Activated CD4-positive, alpha-beta T cell treated with anti-CD3 and anti-CD28 coated beads for 36 hours (primary cell): ENCODE measurements at places on chromosomes 6 and 20. TPM values are rescaled to one million over a fixed set of nuclear protein-coding genes. Genes with fewer than 3 reads are reported as not detected.
A peak's percentile ranks its signal among the peaks of the same experiment; 100 is the strongest.

GRCh38 chr6:20770773-20771172 lies 236.5 kb downstream of the CDKAL1 start:
- no peaks in the 10 kb centered on the region for H3K27me3 ChIP-seq
- H3K27ac ChIP-seq: no peak overlapping the region
- H3K36me3 ChIP-seq: peaks cover 11% of the 10 kb centered on the region
- no peak for DNase-seq
- H3K4me3 ChIP-seq: no peak overlapping the region

DNA sequence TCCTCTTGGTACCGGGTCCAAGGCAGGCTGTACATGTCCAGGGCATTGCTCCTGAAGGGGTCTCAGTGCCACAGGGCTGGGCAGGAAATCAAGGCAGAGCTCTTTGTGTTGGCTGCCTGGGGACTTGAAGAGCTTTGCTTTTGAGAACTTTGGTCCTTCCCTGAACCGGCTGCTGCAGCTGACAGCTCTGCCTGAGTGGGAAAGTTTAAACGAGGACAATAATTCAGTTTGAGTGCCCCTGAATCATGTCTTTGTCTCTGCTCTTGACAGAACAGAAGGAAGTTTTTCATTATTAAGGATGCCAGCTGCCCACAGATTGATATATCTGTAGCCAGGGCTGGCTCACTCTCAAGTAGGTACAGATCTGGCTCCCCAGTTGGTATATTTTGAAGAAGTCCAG lies 56.1 kb downstream of the ANKRD6 start:
- H3K27me3 ChIP-seq: no peaks in the 10 kb centered on the region
- H3K36me3 ChIP-seq: no peaks in the 10 kb centered on the region
- no peak for DNase-seq
- H3K27ac ChIP-seq: no peak overlapping the region
- no peak overlapping the region for H3K4me3 ChIP-seq
- no peaks in the 10 kb centered on the region for H3K4me1 ChIP-seq

GRCh38 chr6:44356487-44356886 lies 14.0 kb downstream of the SPATS1 start:
- no peak overlapping the region for H3K4me3 ChIP-seq
- H3K27ac ChIP-seq: no peak overlapping the region
- H3K36me3 ChIP-seq: no peaks in the 10 kb centered on the region
- H3K27me3 ChIP-seq: peaks cover 8% of the 10 kb centered on the region
- no peak for DNase-seq
- H3K4me1 ChIP-seq: no peaks in the 10 kb centered on the region

- peaks cover 33% of the 10 kb centered on the region for H3K4me1 ChIP-seq
- DNase-seq: no peak
- H3K4me3 ChIP-seq: peak overlapping the region; percentile 93
- peak overlapping the region; percentile 96 for H3K27ac ChIP-seq
- no peaks in the 10 kb centered on the region for H3K27me3 ChIP-seq
- peaks cover 33% of the 10 kb centered on the region for H3K36me3 ChIP-seq
These were observed 657 bp upstream of the LTV1 start for GRCh38 chr6:143842461-143842901.

GRCh38 chr20:58094160-58094559 lies 134.3 kb downstream of the ANKRD60 start:
- no peaks in the 10 kb centered on the region for H3K4me1 ChIP-seq
- H3K36me3 ChIP-seq: no peaks in the 10 kb centered on the region
- DNase-seq: no peak
- H3K27ac ChIP-seq: no peak overlapping the region
- H3K4me3 ChIP-seq: no peak overlapping the region
- peaks cover 20% of the 10 kb centered on the region for H3K27me3 ChIP-seq

- no peak overlapping the region for H3K4me3 ChIP-seq
- no peaks in the 10 kb centered on the region for H3K27me3 ChIP-seq
- no peaks in the 10 kb centered on the region for H3K36me3 ChIP-seq
- no peak overlapping the region for H3K27ac ChIP-seq
- DNase-seq: no peak
These were observed 485.4 kb upstream of the MANEA start for GRCh38 chr6:95091823-95092436.

DNA sequence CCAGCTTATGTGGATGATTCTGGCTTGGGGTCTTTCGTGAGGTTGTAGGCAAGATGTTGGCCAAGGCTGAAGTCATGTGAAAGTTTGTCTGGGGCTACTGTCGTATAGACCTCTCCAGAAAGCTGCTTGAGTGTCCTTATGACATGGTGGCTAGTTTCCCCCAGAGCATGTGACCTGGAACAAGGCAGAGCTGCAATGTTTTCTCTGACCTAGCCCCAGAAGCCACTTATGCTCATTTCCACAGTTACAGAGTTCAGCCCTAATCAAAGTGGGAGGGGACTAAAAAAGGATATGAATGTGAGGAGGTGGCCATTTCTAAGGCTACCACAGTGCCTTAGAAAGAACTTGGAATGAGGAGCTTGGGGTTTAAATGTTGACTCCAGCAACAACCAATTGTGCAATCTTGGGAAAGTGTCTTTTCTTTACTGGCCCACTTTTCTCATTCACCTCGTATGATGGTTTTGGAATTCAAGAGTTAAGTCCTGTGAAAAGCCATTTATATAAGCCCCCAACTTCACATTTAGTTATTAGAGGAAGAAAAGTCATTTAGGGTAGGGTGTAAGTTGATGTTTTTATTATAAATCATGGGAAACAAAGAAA lies 5.9 kb upstream of the ASXL1 start:
- no peak overlapping the region for H3K27ac ChIP-seq
- H3K4me1 ChIP-seq: peaks cover 32% of the 10 kb centered on the region
- no peak overlapping the region for H3K4me3 ChIP-seq

DNA sequence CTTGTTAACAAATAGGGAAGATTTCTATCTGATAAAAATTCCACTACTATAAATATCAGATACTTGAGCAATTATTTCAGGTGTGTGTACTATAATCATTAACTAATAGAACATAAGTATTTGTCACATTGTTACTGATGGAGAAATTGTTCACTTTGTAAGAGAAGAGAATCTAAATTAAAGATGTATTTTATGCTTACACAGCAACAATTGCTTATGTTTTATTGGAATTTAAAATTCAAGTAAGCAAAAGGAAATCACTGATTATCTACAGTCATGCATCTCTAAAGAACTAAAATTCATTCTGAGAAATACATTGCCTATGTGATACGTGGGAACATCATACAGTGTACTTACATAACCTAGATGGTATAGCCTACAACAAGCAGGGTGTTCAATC lies 1590.8 kb downstream of the GRIK2 start:
- no peaks in the 10 kb centered on the region for H3K36me3 ChIP-seq
- H3K27me3 ChIP-seq: no peaks in the 10 kb centered on the region
- no peak for DNase-seq

GRCh38 chr20:19012676-19013075 lies 199.1 kb downstream of the SCP2D1 start:
- H3K4me1 ChIP-seq: no peaks in the 10 kb centered on the region
- DNase-seq: no peak
- H3K4me3 ChIP-seq: no peak overlapping the region
- no peaks in the 10 kb centered on the region for H3K36me3 ChIP-seq

DNA sequence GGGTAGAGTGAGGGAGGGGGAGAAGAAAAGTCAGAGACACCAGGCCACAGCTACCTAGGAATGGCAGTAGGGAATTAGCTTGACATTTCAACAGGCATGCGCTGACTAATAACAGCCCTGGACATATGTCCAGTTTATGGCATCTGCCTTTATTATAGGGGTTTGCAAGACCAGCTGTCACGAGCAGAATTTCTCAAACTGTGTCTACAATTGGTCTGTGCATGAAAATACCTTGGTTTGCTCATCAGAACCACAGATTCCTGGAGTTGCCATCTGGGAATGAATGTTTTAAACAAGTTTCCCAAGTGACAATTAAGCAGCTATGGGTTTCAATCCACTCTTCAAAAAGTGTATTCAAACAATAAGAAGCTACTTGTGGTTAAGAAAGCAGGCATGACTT lies 110.3 kb upstream of the ENPP5 start:
- no peaks in the 10 kb centered on the region for H3K36me3 ChIP-seq
- H3K27me3 ChIP-seq: peaks cover 17% of the 10 kb centered on the region
- H3K27ac ChIP-seq: no peak overlapping the region
- H3K4me1 ChIP-seq: no peaks in the 10 kb centered on the region
- H3K4me3 ChIP-seq: no peak overlapping the region

- H3K4me1 ChIP-seq: no peaks in the 10 kb centered on the region
- no peaks in the 10 kb centered on the region for H3K36me3 ChIP-seq
- no peak overlapping the region for H3K4me3 ChIP-seq
- H3K27ac ChIP-seq: no peak overlapping the region
These were observed 12.3 kb downstream of the PKIB start for GRCh38 chr6:122622479-122622878.

DNA sequence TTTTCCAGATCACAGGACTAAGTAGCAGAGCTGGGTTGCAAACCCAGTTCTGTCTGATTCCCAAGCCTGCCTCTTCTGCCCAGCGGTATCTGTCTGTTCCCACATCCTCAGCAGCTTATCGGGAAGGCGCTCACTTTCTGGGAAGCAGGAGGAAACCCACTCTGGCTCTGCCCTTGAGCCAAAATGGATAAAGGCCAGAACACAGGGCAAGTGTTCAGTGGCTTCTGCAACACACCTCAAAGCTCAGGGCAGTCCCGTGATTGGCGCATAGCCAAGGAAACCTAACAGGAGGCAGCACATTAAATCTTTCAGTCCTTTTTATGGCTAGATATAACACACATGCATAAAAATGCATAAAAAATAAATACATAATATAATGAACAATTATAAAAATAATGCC lies 262.2 kb downstream of the NRN1 start:
- H3K36me3 ChIP-seq: no peaks in the 10 kb centered on the region
- no peak for DNase-seq
- no peaks in the 10 kb centered on the region for H3K27me3 ChIP-seq
- H3K27ac ChIP-seq: no peak overlapping the region
- no peak overlapping the region for H3K4me3 ChIP-seq

Gene PRDM13
- not detected for total RNA-seq

Gene FOXA2
- not detected for total RNA-seq

Gene SH3BGRL2
- 0.43 TPM for total RNA-seq

Gene PERP
- 3.7 TPM for total RNA-seq

Gene PCMT1
- total RNA-seq: 91.3 TPM

Gene TP53INP2
- total RNA-seq: 2.2 TPM

Gene SLC52A3
- total RNA-seq: not detected

Gene RAET1L
- not detected for total RNA-seq
